ENCODE measurements at places on chromosomes 6 and 20.

GRCh38 chr6:70310063-70310694, 7.3 kb upstream of the COL9A1 start:
- peak; percentile 30 for DNase-seq

DNA sequence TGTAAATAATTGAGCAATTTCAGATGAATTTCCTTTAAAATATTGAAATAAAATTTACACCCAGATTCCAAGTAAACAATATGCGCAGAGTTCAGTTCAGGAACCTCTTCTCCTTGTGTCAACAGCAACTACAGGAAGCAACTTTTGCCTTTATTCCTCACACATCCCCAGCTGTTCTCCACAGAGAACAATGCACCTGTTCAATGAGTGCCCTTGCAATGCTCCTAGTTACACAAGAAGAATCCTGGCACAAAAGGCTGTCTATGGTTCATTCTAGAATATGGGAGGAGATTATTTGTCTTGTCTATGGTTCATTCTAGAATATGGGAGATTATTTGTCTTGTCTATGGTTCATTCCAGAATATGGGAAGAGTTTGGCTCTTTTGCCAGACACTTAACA, 454.9 kb downstream of the BTBD3 start:
- no peak for DNase-seq

DNA sequence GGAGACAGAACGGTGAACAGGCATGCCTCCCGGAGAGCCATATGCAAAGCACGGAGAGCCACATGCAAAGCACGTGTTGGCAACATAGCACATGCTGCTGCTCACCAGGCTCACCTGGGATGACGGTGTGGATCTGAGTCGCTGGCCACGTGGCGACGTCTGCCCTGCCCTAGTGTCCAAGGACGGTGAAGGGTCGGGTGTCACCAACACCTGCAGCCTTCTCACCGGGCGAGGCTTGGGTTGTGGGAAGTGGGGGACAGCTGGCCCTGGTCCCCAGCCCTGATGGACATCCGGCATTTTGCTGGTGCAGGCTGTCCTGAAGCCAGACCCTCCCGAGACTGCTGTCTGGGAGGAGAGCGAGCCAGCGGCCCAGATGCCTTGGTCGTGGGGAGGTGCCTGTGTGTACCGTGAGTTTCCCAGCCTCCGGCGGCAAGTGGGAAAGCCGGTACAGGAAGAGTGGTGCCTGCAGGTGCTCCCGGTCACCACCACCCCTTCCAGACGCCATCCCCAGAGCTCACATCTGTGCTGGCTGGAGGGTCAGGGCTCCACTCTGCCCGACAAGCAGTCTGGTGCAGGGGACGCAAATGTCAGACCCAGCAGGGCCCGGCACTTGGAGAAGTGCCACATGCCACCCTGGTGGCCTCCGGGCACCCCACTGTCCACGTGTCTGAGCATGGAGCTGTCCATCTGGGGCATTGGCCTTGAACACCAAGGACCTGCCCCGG, 5.9 kb upstream of the ADRM1 start:
- DNase-seq, result no peak

DNA sequence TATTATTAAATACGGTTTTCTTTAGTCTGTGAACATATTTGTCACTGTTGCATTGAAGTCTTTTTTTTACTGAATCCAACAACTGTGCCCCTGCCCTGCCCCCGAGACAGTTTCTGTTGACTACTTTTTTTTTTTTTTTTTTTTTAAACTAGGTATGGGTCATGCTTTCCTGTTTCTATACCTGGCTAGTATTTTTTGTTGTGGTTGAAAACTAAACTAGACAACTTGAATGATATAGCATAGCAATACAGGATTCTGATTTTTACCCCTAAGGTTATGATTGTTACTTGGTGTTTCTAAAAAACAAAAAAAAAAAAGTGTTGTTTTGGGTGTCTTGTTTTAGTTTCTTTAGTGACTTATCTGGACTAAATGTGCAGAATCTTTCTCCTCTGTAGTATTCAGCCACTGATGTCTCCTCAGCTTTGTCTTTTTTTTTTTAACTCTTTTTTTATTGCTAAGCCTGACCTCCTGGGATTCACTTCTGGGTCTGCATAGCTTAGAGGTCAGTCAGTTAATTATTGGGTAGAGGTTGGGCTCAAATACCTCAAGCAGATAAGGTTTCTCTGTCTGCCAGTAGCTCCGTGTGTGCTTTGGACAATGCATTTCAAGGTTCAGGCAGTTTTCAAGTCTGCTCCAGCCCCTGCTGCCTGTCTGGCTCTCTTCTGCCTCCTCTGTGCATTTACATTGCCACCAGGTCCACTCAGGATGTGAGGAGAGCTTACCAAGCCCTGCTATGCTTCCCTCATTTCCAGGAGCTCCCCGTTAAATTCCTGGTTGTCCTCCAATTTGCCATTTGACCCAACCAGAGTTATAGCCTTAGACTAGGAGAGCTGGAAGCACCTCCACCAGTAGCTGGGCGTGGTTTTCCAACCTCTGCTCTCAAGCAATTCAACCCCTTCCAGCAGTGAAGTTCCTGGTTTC, 91.4 kb downstream of the SYNDIG1 start:
- no peak for DNase-seq

DNA sequence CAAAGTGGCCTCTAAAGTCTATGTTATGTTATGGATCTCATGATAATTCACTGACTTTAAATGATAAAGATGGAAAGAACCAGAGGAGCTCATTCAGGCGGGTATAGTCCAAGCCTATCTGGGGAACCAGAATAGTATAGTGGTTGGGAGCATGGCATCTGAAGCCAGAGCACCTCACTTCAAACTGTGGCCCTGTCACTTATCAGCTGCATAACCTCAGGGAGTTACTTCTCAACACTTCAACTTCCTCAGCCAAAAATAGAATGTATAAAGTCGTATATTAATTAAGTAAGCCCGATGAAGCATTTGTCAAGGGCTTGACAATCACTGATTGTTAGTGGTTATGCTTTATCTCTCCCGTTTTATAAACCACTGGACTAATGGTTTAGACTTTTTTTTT, 112.7 kb downstream of the RTN4IP1 start:
- no peak for DNase-seq

DNA sequence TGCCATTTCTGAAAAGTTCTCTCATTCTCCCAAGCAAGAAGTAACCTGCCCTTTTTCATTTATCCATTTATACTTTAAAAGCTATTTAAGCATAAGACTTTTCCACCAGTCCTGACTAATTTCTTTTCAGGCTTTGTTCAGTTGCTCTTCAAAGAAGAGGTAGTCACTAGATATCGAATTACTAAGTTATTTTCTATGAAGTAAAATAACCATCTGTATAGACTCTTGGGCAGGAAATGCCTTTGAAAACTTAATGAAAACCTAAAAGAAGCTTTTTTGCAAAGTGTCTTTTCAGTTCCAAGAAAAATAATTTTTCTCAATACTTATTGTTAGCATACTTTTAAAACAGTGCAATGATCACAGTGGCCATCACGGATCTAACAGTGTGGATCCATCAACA, 31.3 kb upstream of the LAMP5 start:
- DNase-seq, result no peak

DNA sequence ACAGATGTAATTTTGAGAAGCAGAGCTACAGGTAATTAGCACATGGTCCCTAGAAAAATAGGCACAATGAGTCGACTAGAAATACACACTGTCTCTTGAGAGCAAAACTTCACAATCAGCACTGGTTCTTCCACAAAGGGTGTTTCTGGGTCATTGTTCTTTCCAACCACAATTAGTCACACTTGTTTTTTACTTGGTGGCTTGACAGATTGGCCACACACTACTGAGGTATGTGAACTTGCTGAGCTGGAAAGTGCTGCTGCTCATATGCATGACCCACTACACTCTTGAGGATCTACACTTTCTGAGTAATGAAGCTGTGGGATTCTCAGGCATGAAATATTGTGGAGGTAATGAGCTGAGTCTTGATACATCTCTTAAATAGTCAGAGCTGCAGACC, 347.7 kb downstream of the BCKDHB start:
- DNase-seq, result no peak

DNA sequence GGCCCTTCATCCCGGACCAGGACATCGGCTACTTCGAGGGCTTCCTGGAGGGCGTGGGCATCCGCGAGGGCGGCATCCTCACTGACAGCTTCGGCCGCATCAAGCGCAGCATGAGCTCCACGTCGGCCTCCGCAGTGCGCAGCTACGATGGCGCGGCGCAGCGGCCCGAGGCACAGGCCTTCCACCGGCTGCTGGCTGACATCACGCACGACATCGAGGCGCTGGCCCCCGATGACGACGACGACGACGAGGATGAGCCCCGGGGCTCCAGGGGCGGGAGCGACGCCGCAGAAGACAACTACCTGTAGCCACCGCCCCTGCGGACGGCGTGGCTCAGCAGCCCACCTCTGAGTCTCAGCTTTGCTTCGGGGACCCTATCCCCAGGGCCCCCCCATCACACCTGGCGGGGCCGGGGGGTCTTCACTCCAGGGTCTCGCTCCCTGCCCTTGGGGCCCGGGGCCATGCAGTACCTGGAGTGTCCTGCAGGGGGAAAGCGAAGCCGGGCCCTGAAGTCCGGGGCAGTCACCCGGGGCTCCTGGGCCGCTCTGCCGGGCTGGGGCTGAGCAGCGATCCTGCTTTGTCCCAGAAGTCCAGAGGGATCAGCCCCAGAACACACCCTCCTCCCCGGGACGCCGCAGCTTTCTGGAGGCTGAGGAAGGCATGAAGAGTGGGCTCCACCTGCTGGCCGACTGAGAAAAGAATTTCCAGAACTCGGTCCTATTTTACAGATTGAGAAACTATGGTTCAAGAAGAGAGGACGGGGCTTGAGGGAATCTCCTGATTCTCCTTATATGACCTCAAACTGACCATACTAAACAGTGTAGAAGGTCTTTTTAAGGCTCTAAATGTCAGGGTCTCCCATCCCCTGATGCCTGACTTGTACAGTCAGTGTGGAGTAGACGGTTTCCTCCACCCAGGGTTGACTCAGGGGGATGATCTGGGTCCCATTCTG, 20.8 kb upstream of the HCK start:
- peak; percentile 72 for DNase-seq

DNA sequence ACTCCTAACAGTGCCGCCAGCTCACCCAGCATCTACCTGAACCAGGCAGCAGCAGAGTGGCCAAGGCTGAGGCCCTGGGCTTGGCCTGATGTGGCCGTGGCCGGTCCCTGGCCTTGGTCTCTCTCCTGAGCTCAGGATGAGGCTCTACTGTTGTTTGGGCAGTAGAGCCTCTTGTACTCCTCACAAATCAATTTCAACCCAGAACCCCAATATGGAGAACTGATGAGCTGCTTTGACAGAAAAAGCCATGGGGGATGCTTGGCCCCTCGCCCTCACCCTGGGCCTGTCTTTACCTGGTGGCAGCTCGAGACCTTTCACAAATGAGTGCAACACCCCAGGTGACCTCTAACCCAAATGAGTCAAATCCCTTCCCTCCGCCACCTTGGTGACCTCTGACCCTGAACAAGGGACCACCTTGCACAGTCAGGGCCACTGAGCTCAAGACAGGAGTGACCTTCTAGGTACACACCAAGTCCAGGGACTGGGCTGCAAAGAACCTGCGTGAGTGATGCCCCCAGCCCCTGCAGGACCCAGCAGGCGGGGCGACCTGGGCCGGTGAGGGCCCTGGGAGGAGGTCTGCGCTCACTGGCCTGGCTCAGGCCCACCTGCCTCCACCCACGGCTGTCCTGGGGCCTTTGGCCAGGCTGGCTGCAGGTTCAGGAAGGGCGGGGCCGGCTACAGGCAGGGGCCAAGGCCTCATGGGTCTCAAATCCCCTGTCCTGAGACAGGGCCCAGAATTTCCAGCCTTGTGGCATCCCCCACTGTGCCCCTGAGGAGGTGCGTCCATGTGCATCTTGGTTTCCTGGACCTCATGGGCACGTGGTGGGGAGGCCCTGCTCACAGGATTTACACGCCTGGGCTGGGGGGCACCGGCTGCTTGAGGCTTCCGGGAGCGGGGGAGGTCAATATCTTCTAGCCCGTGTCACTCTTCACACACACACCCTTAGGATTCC, 30.2 kb downstream of the PSMG4 start:
- DNase-seq, result no peak

- no peak for DNase-seq
These were observed 59.4 kb downstream of the PLCG1 start for GRCh38 chr20:41196653-41197225.

- peak; percentile 6 for DNase-seq
These were observed 867 bp downstream of the EBF4 start for GRCh38 chr20:2693286-2694007.

DNA sequence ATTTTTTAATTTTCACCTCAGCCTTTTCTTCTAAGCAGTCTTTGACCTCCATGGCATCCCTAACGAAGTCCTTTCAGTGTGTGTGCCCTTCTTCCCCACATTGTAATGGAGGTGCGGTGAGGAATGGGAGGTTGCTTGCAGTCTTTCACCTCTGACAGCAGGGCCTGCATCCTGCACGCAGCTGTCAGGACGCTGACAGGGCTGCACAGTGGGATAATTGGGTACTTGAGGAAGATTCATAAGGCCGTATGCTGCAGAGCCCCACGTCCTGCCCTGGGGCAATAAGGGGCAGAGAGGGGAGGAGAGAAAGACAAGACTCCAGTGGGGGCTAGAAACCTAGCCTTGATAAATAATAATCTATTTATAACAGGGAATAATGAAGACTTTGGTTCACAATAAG, 184.7 kb downstream of the SAMD5 start:
- DNase-seq, result no peak

DNA sequence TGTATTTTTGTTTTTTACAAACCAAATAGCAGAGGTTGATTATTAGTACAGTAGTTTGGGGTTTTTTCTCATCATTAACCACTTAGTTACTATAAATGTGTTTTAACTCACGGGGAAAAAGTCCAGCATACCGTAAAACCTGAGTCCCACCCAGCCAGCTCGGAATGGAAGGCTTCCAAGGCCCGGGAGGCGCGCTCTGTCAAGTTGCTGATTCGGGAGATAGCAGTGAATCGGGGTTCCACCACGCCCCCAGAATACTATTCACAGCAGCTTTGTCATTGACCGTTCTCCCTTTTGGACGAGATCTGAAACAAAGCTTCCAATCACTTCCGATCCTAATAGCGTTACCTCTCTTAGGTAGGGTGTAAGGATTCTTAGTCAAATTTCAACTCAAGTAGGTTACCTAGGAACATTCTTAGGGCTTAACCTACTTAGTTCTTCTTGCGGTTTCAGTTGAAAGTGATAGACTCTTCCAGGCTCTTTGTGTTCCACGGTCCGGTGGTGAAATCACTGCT, 232.8 kb upstream of the QKI start:
- no peak for DNase-seq

- DNase-seq, result no peak
These were observed 216.8 kb downstream of the HACE1 start for GRCh38 chr6:104642871-104643270.

GRCh38 chr6:134373282-134373922, 55.5 kb upstream of the SGK1 start:
- no peak for DNase-seq
